Stimulated activated CD8-positive, alpha-beta memory T cell treated with anti-CD3 and anti-CD28 coated beads, Interleukin-4, amount 100 ng/mL, for 24 hours (primary cell): ENCODE measurements at places on chromosomes 16 and 17.

DNA sequence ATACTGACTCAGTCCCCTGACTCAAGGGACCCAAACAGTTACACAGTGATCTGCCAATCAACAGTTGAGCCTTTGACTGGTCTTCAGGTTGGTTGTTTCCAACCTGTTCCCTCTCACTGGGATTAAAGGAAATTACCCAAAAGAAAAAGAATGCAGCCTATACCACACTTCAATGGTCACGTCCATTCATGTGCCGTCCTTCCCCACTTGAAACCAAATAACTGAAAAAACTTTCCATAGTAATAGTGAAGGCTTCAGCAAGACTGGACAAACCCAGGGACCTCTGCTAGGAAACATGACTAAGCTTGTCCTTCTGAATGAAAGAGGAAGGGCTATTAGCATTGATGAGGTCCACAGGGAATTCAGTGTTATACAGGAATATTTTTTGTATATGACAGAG is 30.6 kb downstream of the MRPS23 start:
- no peak for DNase-seq

GRCh38 chr17:43444223-43445008 is 39.4 kb upstream of the DHX8 start:
- DNase-seq, result no peak

DNA sequence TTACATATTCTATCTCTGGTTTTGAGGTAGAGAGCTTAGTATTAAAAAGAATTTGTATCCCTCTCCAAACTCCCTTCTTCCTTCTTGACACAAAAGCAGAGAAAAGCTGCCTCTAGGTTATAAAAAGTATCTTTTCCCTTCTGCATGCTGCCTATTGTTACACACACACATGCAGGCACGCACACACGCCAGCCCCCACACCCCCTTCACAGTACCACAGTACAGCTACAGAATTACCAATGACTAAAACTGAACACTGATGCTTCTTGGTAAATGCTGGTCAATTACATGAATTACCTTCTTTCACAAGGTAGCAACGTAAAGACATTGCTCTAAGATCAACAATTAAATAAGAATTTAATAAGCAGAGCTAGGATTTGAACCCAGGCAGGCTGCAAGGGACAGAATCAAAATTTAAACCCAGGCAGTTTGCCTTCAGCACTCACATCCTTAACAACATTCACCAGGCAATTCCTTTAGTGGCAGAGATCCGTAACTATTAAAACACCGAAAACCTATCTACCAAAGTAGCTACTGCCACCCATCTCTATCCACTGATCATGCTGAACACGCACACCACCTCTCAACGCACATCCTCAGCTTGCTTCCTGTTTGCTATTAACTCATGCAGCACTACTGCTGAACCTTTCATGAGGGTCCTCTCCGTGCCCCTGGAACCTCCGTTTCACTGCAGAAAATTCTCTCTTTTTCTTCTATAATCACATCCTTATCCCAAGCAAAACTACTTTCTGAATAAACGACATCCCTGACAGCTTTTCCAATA is 37.8 kb downstream of the YWHAE start:
- no peak for DNase-seq

DNA sequence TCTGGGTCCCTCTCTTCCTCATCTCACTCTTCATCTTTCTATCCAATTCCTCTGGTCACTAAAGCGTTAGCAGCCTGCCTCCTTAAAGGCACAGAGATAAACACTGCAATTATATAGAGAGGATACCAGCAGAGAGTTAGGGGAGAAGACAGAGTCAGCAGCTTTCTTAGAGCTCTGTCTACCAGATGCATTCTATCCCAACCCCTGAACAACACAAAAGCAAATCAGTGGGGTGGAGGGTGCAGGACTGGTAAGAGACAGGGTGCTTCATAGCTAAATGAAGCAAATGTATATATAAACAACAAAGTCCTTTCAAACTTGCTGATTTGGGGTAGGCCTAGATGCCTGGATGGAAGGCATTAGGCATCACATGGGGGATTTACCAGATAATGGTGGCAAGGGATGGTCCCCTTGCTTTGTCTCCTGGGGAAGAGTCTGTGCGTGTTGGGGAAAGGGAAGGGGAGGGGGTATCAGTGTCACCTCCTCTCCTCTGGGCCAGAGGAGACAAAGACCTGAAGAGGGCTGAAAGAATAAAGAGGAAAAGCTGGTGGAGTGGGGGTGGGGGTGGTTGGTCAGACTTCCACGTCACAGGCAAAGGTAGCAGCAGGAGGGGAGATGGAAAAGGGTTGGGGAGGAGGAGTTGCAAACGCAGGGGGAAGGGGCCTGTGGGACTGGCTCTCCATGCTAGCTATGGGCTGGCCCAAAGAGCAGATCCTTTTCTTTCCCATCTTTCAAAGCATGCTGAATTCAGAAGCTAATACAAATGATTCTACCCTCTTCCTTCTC is 12.0 kb downstream of the HOXB4 start:
- DNase-seq, result no peak

GRCh38 chr17:3007651-3008121 is 55.7 kb downstream of the OR1D5 start:
- DNase-seq, result no peak

- no peak for DNase-seq
Observed at GRCh38 chr16:29868396-29869009, 5.5 kb upstream of the CDIPT start.

DNA sequence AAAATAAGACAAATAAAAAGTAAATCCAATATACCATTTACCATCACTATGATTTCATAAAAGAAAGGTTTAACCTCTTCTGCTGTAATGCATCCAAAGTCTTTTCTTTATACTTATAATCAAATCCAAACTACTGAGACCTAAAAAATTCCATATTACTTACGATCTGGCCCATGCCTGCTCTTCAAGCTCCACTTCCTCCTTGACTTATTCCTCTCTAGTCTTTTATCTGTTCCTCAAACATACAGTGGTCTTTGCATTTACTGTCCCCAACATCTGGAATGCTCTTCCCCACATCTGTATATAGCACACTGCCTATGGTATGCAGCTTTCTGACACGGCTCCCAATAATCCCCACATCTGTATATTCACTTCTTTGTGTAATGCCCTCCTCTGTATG is 33.8 kb downstream of the PCTP start:
- no peak for DNase-seq

- no peak for DNase-seq
Observed at GRCh38 chr16:54927125-54928015, 3.3 kb upstream of the IRX5 start.

GRCh38 chr16:52451971-52452421 is 94.9 kb downstream of the TOX3 start:
- DNase-seq, result no peak

GRCh38 chr16:17511340-17511739 is 40.6 kb upstream of the XYLT1 start:
- no peak for DNase-seq

GRCh38 chr16:4435337-4436067 is 9.8 kb downstream of the DNAJA3 start:
- no peak for DNase-seq

GRCh38 chr16:8998108-8998507 is 34.4 kb upstream of the USP7 start:
- DNase-seq, result no peak

DNA sequence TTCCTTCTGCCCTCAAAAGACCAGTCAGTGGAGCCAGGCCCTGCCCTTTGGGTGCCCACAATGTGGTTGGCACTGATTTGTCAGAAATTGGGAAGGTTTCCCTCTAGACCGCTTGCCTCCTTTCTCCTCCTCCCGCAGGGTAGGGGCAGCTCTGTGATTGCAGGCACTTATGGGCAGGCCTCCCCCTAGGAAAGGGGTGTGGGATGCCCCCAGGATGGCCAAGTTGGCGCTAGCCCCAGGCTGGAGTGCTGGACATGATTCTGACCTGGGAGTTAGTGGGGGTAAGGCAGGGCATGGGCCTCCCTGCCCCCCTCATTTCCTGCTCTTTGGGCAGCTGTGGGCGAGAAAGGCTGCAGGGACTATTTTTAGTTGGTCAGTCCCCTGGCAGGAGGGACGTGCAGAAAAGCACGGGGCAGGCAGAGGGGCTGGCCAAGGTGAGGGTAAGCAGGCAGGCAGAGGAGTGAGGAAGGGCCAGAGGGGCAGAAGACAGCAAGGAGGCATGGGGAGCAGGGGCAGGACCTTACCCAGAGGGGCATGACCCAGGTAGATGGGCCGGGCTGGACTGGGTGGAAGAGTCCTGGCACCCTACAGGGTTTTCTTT is 3.3 kb downstream of the RARA start:
- DNase-seq, result no peak

DNA sequence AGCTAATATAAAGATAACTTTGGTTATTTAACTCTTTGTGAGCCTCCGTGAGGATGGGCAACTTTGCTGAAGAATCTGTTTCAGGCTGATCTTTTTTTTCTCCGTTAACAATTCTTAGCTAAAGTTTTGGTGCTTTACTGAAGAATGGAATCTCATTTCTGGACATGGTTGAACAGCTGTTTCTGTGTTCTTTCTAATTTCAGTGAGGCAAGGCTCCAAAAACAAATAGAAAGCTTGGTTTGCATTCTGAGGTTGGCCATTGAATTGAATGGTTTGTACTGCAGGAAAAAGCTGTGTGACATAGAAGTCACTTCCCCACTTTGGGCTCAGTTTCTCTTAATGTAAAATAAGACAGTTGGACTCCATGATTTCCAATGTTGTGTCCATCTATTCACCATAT is 22.3 kb upstream of the HLF start:
- no peak for DNase-seq

DNA sequence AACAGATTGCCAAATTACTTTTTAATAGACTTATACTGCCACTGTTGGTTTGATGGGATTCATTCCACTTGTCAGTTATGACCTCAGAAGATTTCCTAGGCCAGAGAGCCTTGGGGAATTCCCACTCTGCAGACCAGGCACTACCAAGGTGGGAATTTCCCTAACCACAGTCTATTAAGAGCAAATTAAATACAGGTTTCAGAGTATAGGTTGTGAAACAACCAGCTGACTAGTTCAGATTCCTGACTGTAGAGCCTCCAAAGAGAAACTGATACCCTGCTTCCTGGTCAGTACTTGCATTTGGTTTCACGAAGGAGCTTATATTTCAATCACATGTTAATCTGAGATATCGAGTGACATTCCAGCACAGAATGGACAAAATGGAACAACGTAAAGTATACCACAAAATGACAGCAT is 186.5 kb downstream of the STX8 start:
- no peak for DNase-seq

DNA sequence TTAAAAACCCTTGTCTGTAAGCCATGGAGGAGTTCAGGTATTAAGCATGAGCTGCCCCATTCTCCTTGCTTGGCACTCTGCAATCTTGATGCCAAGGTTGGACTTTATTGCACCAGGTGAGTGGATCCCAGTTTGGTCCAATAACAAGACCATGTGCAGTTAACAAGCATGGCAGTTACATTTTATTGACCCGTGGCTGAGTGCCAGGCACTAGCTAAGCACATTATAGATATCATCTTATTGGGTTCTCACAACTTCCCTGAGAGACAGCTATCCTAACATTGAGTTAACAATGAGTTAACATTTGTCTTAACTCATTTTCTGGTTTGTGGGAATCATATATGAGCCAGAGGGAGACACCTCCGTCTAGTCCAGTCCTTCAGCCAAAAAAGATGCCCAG is 21.8 kb downstream of the LYRM9 start:
- DNase-seq, result no peak

- no peak for DNase-seq
Observed at GRCh38 chr17:64008830-64009229, 10.7 kb downstream of the PRR29 start.

GRCh38 chr16:66099306-66099705 is 267.2 kb upstream of the CDH5 start:
- no peak for DNase-seq

GRCh38 chr16:66604376-66605176 is at the start of gene CMTM3:
Gene CMTM3 (plus strand): TSS chr16:66604704. CDS start chr16:66604806, 102 bp downstream.
- DNase-seq, result peak; percentile 62

- DNase-seq, result no peak
Observed at GRCh38 chr17:74646231-74646630, 22.7 kb upstream of the CD300E start.

GRCh38 chr17:57011491-57012015 is 33.6 kb downstream of the SCPEP1 start:
- DNase-seq, result no peak

GRCh38 chr17:39002991-39003715 is 36.0 kb upstream of the FBXO47 start:
- DNase-seq, result peak; percentile 18

GRCh38 chr16:86337138-86337537 is 173.2 kb upstream of the FOXF1 start:
- DNase-seq, result no peak

DNA sequence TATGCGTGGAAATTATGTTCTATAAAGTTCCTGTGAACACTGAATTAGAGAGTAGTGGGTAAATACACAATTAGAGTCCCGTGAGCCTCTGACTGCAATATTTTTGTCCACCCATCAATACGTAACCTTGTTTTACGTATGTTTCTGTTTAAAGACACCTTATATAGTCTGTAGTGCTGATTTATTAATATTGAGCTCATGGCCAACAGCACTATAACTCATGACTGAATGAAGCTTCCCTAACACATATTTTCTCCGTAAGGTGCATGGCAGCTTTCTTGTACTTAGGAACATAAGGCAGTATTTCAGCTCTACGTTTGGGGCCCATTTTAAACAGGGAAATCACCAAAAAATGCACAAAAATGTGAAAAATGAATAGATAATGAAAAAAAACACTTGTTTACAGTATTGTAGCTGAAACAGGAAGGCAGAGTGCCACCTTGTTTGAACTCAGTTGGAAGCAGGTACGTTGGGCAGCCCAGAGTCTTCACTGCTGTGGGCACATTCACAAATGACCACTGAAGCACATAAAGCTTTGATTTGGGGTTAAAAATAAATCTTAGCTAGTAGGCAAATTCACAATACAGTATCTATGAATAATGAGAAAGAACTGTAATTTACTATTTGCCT is 108.5 kb downstream of the CNTNAP4 start:
- DNase-seq, result no peak

DNA sequence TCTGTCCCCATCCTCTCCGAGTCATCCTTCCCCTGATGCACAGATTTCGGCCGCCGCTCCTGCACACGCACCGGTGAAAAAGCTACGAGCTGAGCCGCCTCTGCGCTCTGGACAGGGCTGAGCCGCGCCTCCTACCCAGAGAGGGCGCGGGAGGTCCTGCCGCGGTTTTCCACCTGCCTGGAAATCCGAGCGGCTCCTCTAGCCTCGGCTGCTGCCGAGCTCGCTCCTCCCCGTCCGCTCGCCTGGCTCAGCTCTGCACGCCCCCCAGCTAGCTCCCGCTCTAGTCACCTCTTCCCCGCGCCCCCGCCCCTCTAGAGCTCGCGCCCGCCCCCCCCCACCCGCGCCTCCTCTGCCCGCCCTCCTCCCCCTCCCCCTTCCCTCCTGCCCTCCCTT is 198 bp upstream of the SHISA9 start:
- no peak for DNase-seq
